ENCODE measurements at places on chromosomes 6 and 20.

- no peak for DNase-seq
Measured at GRCh38 chr6:79173378-79173777, 61.1 kb downstream of the HMGN3 start.

DNA sequence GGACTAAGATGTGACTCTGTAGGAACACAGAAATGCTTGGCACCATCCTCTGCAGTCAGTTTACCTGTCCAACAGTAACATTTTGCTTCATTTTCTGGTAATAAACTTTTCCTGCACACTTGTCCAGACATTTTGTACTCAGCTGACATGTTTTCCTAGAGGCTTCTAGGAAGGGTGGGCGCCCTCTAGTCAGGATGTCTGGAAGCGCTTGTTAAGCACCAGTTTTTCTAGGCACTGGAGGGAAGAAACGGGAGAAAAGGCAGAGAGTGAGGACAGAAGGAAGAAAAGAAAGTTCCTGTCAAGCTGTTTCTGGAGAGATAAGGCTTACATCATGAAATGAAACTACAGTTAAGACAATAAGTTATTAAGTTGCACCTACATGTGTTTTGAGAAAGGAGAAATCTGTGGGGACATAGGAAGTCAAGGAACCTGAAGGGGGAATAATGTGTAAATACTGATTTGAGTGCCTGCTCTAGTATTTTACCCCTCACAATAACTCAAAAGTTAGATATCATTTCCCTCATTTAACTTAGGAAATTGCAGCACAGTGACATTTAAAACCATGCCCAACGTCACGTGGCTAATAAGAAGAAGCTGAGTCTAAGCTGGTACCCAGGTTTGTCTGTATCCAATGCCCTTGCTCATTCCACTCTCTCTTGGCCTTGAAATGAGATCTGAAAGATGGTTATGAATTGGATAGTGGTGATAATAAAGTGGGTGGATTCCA lies 42.7 kb upstream of the TNFRSF21 start:
- no peak for DNase-seq

- DNase-seq = no peak
Measured at GRCh38 chr6:53727748-53728147, 62.2 kb upstream of the KLHL31 start.

- DNase-seq = no peak
Measured at GRCh38 chr6:112522587-112522986, 175.5 kb downstream of the RFPL4B start.

DNA sequence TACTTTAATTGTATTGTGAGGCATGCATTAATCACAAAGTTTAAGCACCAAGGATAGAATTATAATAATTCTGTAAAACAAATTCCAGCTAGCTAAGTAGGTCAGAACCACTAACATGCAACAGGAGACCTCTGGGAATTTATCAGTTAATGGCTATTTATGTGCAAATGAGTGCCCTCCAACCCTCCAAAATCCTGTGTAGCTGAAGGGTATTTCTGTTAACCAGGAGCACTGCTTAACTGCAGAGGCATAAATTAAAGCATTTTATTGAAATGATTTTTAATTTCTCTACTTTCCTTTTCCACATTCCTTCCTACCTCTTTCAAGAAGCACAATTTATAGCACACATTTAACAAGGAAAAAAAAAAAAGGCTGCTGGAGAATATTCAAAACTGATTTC lies 77.0 kb downstream of the MMS22L start:
- no peak for DNase-seq

DNA sequence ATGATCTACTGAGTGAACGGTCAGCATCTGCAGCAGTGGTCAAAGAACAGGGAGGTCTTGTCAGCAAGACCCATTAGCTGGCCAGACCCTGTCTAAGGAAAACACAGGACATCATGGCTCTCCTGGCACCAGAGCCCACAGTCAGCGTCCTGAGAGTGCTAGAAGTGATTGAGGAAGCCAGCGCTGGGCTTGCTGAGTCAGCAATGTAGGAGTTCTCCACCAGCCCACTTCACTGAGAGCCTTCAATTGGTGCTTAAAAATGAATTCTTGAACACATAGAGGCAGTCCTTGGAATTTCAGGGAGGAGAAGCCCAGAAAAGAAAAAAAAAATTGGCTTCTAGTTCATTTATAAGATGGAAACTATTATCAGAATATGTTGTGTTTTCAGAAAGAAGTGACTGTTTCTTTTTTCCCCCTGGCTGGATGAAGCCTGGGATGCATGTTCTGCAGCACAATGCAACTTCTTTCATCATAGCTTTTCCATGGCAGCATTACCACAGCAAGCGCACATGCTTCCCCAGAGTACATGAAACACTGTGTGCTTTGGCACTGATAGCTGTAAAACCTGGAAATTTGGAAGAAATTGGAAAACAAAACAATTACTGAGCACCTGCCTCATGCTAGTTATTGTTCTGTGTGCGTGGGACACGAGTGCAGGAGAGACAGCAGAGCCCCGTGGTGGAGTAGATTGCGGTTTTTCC lies 899.9 kb downstream of the C6orf118 start:
- no peak for DNase-seq

DNA sequence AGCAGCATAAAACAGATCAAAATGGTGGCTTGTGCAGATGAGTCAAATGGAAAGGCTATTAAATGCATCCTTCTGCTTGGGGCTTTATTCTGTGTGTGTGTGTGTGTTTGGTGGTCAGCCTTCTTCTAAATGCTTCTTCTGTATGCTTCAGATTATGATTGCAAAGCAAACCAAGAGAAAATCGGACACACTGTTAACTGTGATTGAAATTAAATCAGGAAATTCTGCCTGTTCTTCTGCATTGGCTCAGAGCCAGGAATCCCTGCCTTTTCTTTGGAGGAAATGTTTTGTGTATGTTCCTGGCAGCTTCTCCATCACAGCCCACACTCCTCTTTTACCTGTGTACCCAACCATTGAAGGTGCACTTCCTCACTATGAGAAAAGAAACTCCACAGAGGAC lies 22.3 kb upstream of the PDE10A start:
- no peak for DNase-seq

- DNase-seq = no peak
Measured at GRCh38 chr6:161292145-161292544, 18.3 kb upstream of the AGPAT4 start.

DNA sequence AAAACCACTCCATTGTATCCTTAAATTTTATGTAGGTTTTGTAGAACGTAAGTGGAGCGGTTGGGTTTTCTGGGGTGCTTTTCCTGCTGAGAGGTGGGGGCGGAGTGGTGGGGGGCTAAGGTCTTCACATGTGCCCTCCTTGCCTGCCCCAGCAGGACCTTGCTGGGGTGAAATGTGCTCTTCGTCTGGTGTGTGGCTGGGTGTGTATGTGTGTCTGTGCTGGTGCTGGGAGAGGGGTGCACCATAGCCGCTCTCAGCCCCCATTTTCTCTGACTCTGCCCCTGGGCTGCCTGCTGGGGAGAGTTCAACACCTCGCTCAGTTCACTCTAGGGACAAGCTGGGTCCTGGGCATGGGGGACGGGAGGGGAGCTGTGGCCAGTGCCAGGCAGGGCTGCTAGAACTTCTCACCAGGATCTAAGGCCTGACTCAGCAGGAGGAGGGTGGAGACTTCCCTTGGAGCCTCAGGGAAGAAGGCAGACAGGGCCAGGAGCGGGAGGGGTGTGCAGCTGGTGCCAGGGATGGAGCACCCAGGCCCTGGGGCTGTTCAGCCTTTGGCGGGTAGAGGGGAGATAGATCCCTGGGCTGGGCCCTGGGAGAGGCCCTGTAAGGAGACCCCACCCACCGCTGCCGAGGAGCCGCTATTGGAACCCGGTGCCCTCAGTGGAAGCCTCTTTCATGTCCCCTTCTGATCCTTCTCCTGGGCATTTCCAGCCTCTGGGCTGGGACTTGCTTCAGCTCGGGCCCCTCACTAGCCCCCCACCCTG lies 4.8 kb downstream of the SOX18 start:
- no peak for DNase-seq

DNA sequence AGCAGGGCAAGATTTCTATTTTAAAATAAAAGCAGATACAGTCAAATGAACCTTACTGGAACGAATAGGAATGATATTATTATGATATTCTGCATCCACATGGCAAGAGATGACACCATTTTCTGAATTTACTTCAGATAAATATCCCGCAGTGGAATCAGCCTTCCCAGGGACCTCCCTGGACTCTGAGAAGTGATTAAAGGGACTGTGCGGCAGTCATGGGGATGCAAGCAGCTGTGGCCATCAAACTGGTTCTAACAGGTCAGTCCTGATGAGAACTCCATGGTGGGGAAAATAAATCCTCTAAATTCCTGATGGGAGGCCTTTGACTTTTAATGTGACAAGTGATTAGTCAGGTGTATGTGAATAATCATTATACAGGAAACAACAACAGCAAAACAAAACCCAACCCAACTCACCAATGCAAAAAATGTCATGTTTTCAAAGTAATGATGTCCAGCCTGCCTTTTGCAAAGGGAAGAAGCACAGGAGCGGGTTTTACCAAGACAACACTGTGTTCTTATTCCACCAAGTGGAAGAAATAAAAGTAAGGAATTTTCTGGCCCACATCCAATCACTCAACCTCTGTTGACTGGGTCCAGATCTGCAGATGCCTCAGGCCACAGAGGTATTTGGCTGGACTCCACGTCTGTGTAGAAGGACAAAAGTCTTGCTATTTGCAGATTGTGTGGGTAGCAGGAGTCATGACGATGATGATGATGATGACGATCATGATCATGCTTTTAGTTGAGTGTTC lies 61.9 kb upstream of the CITED2 start:
- no peak for DNase-seq

GRCh38 chr6:134352786-134353480 lies 35.0 kb upstream of the SGK1 start:
- DNase-seq = no peak

DNA sequence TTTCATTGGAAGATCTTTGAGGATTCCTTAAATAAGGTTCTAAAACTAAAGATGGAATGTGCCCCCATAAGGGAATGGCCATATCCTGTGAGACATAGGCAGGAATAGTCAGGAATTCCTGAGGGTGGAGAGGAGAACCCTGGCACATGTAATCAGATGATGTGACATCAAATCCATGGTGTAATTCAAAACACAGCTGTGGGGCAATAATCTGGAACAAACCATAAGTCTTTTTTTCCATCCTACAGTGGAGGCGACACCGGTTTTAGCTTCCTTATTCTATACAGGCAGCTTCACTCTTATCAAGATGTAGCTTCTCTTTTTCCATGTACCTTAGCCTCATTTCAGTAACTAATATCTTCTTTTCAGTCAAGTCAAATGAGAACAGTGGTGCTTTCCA lies 133.6 kb upstream of the CITED2 start:
- DNase-seq = no peak

DNA sequence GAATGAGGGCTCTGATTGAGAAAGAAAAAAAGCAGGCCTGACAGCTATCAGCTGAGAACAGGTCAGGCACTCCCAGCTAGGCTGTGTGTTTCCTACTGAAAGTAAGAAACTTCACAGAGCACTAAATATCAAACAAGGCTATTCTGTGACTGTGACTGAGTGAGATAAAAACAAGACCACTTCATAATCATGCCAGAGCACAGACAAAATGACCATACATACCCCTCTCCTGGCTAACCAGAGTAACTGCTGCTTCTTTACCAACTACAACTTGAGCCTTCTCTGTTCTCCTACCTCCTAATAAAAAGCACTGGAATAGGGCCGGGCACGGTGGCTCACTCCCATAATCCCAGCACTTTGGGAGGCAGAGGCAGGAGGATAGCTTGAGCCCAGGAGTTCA lies 6.8 kb upstream of the BTN1A1 start:
- DNase-seq = no peak

- no peak for DNase-seq
Measured at GRCh38 chr6:40906759-40907158, 132.3 kb downstream of the UNC5CL start.

GRCh38 chr6:39930540-39930939 lies 3.7 kb downstream of the MOCS1 start:
- DNase-seq = no peak

GRCh38 chr20:1362484-1362883 lies 30.4 kb downstream of the FKBP1A start:
- DNase-seq = no peak

DNA sequence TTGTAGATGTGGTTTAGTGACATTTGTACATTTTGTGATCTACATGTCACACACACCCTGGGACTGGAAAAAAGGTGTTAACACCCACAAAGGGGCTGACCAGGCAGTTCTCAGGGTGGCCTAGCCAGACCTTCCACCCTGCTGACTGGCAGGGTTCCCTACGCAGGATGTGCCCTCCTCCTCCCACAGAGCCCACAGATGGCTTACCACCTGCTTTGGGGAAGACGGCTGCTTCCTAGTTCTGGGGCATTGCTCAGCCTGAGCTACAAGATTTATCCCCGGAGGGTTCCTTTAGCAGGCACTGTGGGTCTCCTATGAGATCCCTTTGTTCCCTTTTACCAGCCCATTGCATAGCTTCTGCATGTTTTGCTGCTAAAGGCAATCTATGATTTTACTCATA lies 35.1 kb downstream of the SNAP25 start:
- DNase-seq = no peak

GRCh38 chr6:64230530-64230929 lies 594.9 kb downstream of the PHF3 start:
- DNase-seq = no peak

DNA sequence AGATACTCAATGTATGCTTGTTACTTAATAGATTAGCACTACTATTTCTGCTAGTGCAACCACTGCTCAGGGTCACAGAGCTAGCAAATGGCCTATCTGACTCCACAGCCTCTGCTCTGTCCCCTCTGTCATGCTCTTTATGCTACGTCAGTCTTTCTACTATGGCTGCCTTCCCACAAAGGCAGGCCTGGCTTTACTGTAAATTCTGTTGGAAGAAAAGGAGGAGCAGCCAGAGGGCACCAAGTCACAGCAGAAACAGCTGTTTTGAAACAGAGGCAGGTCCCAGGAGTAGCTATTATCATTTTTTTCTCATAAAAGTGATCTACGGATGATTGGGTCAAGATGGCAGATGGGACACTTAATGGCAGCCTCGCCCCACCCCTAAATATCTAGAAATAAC lies 10.0 kb upstream of the ELMO2 start:
- DNase-seq = no peak

DNA sequence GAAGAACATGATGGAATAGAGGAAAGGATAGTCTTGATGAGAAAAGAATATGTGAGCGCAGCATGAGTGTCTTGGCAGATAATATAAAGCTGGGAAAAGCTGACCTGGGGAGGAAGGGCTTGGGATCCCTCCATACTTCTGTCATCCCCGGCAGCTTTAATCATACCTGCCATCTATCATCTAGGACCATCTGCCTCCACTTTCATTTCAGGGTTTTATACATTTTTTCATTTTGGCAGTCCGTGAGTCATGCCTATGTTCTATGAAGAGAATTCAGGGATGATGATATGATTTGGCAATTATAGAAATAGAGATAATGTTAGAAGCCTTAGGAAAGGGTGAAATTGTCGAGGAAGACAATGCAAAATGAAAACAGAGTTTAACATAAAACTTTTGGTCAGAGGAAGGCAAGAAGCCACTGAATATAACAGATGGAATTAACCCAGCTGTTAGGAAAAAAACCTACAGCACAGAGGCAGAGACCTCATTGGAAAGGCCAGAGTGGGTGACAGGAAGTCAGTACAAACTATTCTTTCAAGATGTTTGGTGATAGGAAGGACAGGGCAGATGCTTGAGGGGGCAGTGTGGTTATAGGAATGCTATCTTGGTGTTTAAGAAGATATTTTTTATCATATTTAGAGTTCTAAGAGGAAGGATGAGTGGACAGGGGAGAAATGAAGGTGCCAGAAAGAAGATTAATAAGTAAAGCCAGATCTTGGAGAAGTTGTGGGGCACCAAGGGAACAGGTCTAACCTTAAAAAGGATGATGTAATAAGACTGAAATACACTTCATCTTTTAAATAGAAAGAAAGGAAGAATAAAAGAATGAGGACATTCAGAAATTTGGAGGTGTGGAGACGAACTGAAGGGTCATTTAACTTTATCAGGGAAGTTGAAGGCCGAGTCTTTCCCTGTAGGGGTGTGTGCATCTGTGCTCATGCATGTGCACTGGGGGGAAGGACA lies 37.8 kb downstream of the MARCKS start:
- no peak for DNase-seq
